DND-41 (cell line): ENCODE measurements at places on chromosomes 7 and 10.

GRCh38 chr10:110397856-110398255 is 93.1 kb upstream of the SMNDC1 start:
- DNase-seq = no peak

DNA sequence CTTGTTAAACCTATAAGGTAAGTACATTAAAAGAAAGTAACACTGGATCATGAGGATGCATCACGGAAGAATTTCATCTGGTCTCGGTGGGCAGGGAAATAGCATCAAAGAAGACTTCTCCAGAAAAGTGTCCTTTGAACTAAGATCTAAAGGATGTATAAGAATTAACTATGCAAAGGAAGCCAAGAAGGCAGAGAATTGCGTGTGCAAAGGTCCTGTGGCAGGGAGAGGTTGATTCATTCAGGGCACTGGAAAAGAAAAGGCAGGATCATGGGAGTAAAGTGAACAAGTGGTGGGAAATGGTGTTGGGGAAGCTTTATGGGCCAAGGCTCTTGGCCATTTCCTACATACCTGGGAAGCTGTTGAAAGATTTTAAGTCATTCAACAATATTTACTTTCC is 288.3 kb downstream of the SFMBT2 start:
- DNase-seq = no peak

GRCh38 chr10:80582286-80582960 is 44.7 kb downstream of the SH2D4B start:
- no peak for DNase-seq

DNA sequence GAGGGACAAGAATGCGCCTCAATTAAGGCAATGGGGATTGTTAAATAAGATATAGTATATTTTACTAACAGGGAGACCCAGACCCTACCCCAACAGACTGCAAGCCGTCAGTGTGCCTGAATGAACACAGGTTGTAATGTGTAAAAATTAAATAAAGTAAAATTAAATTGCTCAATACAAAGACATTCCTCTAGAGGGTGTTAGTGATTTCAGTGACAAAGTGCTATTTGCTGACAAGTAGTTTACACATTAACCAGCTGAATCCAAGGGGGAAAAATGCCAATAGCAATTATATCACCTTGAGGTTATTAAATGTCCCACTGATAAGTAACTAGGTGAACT is 110.5 kb downstream of the EBF3 start:
- DNase-seq = no peak

- no peak for DNase-seq
Observed at GRCh38 chr10:88730864-88731263, 24.8 kb downstream of the LIPK start.

GRCh38 chr7:38796626-38797501 is 112.1 kb downstream of the VPS41 start:
- DNase-seq = peak; percentile 39

DNA sequence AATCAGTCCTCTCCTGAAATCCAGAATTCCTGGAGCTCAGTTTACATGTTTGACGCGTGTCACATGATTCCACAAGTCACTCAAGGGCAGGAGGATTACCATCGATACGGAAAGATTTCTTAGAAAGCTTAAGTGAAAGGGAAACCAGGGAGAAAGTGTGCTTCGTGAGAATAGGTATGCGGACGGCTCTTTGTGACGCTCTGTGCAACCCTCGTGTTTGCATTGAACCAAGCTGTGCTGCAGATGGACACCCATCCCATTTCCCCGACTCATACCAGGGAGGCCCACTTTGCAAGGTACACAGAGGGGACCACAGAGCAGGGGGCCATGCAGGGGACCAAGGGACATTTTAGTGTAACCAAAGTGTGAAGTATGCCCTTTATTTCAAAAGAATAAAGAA is 43.2 kb downstream of the IKZF1 start:
- no peak for DNase-seq

DNA sequence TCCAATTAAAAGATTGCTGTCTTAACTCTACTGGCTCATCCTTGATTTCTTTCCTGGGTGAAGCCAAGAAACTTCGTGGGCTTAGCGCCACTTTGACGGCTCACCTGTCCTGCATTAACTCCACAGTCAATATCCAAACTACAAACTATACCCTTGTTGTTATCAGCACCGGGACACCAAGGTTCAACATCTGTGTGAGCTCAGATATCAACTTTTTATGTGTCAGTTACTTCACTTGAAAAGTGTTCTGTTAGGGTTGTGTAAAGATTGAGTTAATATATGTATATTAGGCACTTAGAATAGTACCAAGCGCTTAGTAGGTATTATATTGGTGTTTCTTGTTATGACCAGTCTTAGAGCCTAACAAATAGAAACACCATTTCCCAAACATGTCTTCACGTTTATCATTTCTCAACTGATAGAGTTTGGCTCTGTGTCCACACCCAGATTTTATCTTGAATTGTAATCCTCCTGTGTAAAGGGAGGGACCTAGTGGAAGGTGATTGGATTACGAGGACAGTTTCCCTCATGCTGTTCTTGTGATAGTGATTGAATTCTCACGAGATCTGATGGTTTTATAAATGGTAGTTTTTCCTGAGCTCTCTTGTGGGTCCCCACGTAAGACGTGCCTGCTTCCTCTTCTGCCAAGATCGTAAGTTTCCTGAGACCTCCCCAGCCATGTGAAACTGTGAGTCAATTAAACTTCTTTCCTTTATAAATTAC is 19.0 kb upstream of the ST8SIA6 start:
- no peak for DNase-seq

DNA sequence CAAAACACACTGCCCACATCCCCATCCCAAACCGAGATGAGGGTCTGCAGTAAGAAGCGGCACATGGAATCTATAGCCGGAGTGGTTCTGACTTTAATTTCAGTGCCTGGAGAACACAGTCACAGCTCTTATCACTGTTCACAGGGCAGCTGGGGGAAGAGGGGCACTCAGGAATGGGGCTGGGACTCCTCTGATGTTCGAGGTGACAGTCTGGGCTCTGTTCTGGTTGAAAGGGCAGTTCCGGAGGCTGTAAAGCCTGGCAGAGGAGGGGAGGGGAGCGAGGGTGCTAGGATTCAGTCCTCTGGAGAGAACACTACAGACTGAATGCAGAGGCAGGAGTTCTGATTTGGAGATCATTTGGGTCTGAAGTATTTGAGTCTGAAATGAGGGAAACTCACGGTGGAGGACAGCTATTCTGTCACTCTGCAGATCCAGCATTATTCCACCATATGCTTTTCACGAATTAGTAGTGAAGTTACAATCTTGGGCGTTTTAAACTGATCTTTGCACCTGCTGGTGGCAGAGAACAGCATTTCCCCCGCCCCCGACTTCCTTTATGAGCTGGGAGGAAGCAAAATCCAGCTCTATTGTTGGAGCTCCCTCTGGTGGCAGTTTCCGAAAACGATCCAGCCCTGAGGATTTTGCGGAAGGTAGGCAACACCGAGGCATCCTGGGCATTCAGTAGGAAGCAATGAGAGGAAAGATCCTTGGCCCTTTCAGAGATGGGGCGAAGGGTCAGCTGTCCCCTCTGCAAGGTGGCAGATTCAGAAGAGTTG is 22.7 kb upstream of the KCNK18 start:
- DNase-seq = peak; percentile 83
